ENCODE measurements at places on chromosomes 2 and 18.

- no peak for DNase-seq
Measured at GRCh38 chr18:55229682-55230081, 270.4 kb upstream of the CCDC68 start.

- DNase-seq: no peak
Measured at GRCh38 chr2:215364157-215365155, 52.6 kb downstream of the ATIC start.

- no peak for DNase-seq
Measured at GRCh38 chr2:128544321-128545037, 225.8 kb upstream of the HS6ST1 start.

GRCh38 chr2:198448789-198449188 is 644.4 kb downstream of the PLCL1 start:
- no peak for DNase-seq

DNA sequence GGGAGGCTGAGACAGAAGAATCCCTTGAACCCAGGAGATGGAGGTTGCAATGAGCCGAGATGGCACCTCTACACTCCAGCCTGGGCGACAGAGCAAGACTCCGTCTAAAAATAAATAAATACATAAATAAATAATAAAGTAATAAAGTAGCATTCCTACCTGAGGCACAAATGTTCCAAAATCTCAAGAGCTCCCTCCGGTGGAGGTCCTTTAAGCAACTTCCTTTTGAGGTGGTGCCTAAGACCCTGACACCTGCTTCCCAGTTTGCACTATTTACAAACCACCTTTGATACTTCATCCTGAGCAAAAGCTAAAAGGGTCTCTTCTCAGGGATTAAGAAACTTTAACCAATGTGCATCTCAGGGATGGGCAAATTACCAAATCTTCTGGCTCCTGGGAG is 505.1 kb downstream of the CNTNAP5 start:
- no peak for DNase-seq

- DNase-seq: no peak
Measured at GRCh38 chr18:25592804-25593360, 240.9 kb upstream of the ZNF521 start.
